ENCODE measurements at places on chromosomes 6 and 20.

DNA sequence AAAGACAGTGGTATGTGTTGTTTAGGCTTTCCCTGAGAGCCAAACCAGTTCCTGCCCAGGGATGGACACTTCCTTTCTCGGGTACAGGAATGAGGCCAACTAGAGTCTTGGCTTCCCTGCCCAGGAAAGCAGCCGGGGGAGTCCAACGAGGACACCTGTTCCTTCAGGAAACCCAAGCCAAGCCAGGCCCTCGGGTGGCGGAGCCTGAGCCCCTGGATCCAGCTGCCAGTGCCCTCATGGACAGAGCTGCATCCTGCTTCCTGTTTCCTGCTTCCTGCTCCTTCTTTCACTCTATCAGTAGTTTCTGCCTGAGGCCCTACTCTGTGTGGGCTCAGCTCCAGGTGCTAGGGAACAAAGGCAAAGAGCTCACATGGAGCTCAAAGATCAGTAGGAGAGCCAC is 7.9 kb upstream of the SIRPA start:
- DNase-seq: no peak

DNA sequence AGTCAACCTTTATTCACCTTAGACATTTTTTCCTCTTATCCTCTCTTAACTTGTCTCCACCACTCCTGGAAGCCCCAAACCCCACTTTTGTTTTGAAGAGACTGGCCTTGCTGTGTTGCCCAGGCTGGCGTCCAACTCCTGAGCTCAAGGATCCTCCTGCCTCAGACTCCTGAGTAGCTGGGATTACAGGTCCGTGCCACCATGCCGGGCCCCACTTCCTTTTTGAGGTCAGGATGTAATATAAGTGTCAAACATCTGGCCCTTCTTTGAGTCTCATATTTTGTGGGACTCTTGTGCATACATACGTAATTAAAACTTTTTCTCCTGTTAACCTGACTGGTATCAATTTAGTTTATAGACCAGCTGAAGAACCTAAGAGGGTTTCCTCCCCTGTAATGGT is 1.4 kb upstream of the CDK19 start:
- DNase-seq: no peak

DNA sequence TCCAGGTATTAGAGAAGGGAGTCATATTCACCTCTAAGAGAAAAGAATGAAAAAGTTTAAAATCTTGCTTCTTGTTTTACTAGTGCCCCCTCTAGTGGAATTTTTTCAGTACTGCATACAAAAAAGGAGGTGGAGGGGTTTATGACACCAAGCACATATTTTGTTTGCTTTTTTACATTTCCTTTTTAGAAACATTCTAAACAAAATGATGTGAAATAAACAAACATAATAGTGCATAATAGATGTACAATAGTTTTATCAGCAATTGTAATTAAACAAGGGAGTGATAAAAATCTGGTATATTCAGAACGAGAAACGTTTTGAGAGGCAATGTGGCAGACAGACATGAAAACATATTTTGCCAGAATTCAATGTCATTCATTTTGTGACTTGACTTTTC is 111.0 kb upstream of the TFAP2D start:
- no peak for DNase-seq

DNA sequence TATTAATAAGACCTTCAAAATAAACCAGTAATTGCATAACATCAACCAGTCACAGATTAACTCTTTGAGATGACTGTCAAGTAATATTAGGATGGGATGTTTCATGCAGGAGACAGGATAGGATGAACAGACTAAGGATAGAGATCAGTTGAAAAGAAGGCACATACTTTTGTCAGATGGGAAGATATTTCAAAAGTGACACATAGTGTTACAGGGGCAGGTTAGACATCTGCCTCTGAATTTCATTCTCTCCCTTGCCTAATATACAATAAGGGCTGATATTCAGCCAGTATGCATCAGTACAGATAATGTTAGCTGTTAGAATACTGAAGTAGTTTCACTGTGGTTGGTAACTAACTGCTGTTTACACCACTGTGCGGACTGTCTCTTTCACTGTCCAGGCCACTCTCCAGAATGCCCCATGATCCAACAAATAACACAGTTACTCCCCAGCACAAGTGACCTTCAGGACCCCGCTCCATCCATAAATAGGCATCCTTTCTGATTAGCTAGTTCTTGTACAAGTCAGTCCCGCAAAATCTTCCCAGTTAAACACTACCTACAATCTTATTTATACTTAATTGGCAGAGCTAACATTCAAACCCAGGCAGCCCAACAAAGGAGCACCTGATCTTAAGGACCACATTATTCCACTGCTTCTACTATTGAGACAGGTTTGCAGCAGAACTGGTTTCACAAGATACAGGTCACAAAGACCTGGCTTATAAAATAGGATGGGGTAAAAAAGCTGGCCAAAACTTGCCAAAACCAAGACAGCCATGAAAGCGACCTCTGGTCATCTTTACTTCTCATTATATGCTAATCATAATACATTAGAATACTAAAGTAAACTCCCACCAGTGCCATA is 21.9 kb upstream of the PLN start:
- DNase-seq: no peak

- DNase-seq: no peak
These were observed 15.3 kb downstream of the NTSR1 start for GRCh38 chr20:62723768-62724450.

DNA sequence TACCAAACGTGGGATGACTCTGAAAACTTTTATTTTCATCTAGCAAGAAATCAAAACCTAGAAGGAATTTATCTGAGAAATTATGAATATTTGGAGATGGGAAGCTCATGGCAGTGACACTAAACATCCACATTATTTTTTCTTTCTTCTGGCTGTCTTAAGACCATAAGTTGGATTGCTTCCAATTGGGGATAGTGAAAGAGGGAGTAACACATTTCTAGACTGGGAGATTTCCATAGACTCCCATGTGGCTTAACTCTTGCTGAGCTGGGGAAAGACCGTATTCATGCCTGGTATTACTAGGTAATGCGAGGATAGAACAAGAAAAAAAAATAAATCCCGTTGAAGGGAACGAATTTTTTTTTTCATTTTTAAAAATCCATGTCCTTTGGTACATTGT is 120.0 kb downstream of the UTRN start:
- no peak for DNase-seq

DNA sequence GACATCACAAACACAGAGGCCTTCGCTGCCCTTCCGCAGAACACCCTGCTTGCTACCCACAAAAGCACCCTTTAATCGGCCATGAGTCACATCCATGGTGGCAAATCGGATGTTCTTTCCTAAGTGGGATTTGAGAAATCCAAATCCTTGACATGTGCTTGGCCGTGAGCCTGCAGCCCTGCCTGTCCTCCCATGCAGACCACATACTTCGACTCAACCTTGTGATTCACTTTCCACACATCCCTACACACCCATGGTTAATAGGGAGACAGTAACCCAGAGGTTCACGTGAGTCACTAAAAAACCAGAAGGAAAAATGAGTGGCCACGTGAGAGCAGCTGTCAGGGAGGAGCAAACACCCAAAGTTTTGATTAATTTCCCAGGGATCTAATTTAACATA is 19.4 kb downstream of the RAMACL start:
- DNase-seq: no peak

- DNase-seq: no peak
These were observed 108.5 kb downstream of the LY86 start for GRCh38 chr6:6696867-6697531.

DNA sequence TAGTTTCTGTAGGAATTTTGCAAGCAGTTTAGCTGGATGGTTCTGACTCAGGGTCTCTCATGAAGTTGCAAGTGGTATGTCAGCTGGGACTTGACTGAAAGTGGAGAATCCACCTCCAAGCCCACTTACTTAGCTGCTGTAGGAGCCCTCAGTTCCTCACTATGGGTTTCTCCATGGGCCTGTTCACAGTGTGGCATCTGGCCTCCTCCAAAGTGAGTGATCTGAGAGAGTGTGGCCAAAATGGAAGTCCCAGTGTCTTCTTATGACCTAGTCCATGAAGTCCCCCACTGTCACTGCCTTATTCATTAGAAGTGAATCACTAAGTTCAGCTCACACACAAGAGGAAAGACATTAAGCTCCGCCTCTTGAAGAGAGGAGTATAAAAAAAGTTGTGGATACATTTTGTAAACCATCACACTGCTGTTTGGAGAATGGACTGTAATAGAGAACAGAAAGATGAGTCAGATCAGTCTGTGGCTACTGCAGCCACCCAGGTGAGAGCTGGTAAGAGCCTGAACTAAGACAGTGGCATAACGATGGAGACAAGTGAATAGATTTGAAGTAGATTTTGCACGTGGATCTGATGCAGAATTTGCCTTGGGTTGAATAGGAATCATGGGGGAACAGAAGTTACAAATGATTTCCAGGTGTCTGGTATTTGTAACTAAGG is 4.9 kb upstream of the NELFCD start:
- no peak for DNase-seq

GRCh38 chr6:24357336-24358218 is at the start of gene DCDC2:
TSS of gene DCDC2 (minus strand) at chr6:24358059. CDS start at chr6:24357750, 309 bp downstream.
- DNase-seq: no peak

DNA sequence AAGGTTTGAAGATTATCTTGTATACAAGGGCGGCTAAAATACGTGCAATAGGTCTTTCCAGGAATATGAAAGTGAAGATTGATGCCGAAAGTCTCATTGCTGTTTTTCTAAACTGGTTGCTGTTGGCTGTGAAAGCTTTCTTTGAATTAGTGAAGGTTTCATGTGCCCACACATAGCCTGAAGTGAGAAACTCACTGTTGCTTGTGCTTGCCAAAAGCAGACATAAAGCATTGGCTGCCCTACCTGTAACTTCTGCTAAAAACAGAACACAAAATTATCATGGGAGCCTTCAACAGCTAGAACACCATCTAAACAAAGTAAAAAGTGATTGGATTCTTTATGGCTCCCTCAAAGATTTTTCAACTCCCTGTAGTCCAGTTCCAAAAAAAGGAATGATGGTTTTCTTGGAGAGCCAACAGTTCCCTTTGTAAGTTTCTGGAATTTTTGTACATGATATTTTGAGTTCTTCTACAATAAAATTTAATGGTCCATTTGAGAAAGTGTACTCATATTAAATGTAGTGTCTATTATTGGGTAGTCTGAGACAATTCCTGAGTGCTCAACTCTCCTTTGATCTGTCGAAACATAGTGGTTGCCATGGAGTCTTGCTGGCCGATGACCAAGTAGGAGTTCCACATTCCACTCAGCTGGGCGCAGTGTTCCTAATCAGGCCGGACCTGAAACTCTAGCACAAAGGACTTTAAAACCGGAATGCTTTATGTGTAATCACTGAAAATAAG is 68.5 kb downstream of the PLEKHG1 start:
- no peak for DNase-seq

- DNase-seq: no peak
These were observed 9.9 kb upstream of the SLC17A3 start for GRCh38 chr6:25883991-25884390.

DNA sequence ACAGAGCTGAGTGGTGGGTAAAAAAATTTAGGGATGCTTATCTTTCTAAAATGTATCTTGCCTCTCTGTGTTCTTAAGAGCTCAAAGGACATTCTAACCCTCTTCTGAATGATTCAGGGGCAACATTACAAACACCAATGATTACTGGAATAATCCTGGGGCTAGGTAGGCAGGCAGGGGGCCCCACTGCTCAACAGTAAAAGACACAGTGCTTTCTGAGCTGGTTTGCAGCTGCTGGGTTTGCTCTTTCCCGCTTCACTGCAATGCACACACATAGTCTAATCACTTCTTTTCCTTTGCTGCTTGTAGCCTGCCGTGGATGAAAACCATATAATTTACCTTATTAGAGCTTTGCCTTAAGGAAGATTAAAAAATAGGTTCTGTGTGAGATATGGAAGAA is 23.9 kb downstream of the CLDN20 start:
- DNase-seq: no peak
